Fibroblast of skin of left biceps (primary cell): ENCODE measurements at places on chromosomes 1 and 21.

DNA sequence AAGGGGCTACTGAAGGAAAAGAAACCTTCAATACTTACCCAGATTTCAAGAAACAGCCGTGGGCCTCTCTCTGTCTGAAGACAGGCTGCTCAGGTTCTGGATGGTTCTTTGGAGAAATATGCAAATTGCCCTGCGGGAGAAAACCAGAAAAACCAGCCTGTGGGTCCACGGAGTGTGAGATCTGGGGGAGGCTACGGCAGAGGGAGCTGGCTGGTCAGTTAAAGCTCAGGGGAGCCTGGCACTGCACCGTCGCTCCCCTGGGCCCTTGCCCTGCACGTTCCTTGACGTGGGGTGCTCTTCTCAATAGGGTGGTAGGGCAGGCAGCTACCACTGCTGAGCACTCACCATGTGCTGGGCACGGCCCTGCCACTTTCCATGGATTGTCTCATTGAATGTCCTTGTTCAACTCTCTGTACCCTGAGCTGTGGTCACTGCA lies 12.7 kb downstream of the TMCO4 start:
- no peak for DNase-seq

GRCh38 chr1:168879896-168880734 lies 151.1 kb upstream of the DPT start:
- no peak for DNase-seq

DNA sequence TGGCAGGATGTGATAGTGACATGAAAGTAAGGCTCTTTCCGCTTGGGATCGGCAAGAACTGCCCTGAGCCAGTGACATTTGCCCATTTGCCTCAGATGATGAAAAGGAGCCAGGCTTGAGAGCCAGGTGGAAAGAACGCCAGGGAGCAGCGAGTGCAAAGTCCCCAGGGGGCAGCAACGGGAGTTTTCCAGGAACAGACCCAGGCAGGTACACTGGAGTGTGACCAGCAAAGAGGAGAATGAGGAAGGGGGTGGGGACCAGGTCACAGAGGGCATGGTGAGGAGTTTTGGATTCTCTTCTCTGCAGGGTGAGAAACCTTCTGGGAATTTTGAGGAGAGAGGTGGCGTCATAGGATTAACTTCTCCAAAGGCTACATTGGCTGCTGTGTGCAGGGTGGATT lies 10.8 kb upstream of the ETS2 start:
- DNase-seq, result no peak

DNA sequence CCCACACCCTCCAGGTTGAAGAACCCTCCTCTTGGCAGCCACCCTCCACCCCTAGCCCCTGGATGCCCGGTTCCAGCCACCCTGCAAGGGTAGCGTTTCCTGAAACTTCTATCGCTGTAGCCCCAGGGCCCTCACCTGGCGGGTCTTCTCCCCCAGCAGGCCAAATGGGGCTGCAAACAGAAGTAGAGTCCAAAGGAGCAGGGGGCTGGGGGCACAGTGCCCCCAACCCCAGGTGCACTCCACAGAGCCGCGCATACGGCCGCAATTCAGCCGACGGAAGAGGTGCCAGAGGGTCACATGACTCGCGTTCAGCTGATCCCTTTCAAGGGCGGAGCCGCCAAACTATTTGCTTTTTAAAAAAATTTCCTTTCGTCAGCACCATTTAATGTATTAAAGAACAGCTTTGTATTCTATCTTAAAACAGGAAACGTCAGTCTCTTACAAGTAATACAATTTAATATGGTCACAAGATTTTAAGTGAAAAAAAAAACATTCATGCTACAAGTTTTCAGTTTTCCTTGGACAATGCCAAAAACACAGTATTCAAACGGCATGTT lies at the start of gene GLMP:
TSS of gene GLMP (minus strand) at position 289 of the 557 bp plus-strand sequence. CDS start at position 255, 34 bp downstream.
- peak; percentile 16 for DNase-seq

- no peak for DNase-seq
These were observed 837 bp downstream of the FOXD3 start for GRCh38 chr1:63322944-63323864.

DNA sequence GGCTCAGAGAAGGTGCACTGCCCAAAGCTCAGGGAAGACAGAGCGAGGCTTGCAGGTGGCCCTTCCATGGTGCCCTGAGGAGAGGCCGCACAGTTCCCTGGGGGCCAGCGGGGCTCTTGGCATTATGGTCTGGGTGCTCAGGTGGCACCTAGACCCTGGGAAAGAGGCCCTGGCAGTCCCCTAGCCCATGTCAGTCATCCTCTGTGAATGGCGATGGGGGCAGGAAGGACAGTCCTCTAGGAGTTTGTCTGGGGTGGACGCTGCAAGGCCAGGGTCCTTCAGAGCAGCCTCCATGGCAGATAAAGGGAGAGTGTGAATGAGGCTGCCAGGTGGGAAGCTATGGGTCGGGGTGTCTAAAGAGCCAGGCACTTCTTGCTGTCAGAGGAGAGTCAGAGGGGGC lies 345.9 kb upstream of the VAMP3 start:
- no peak for DNase-seq

DNA sequence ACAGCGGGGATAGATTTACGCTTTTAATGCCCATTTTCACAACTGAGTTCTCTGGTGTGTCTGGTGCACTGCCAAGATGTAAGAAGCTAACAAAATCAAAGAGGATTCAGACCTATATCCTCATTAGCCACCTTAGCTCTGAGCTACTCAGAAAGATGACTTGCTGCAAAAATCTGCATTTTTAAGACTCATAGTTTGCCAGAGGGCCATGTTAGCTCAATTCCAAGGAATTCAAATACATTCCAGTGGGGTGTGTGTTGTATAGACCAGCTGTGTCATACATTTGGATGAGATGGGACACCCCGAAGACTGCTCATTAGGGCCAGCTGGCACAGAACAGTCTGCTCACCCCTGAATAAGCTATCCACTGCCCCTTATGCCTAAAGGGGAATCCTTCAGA lies 8.9 kb downstream of the DENND2D start:
- DNase-seq, result peak; percentile 51

DNA sequence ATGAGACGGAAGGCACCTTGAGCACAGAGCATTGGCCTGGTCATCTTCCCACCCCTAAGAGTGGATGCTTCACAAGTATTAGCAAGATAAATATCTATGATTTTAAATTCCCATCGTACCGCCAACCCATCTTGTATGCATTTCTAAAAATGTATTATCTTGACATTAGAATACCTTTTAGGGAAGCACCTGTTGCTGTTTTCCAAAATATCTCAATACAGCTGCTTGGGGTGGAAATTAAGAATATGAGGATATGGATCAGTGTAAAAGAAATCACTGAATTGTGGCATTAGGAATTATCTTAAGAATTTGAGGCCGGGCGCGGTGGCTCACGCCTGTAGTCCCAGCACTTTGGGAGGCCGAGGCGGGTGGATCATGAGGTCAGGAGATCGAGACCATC lies 166.3 kb downstream of the ETS2 start:
- no peak for DNase-seq

DNA sequence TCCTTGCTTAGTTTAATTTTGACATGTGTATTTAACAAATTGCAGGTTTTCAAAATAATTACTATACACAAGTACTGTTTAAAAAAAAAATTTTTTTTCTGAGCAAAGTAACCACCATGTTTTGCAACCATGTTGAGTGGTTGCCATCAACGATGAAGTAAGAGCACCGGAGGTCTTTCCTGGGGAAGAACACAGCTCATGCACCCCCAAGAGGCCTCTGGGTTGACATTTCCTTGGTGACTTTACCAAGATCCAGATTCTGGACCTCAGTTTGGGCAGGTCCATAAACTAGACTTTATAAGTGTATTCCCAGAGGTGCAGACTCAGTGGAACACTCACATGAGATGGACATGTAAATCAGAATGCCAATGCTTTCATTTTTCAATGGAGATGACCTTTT lies 36.8 kb upstream of the RALGPS2 start:
- DNase-seq, result no peak

- no peak for DNase-seq
These were observed 23.5 kb downstream of the F11R start for GRCh38 chr1:160997323-160998038.

GRCh38 chr1:87451229-87451920 lies 122.7 kb downstream of the LMO4 start:
- DNase-seq, result peak; percentile 24

- DNase-seq, result no peak
These were observed 121.2 kb downstream of the LMX1A start for GRCh38 chr1:165235155-165235776.

- no peak for DNase-seq
These were observed 12.4 kb downstream of the GPBP1L1 start for GRCh38 chr1:45673956-45674355.

DNA sequence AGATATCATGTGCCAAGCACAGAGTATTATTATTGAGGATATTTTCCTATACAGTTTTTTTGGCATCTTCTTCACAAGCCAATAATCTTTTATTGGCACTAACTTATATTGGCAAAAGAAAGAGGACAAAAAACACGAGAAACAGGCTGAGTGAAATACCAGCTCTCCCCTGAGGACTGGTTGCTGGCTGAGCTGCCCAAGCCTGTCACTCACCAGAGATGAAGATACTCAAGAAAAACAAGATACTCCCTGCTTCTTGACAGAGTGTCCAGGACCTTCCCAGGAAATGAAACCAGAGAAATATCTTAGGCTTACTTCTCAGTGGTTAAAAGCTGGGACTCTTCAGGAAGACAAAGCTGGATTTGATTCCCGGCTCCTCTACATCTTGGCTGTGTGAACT lies 35.9 kb upstream of the ATP1B1 start:
- no peak for DNase-seq

DNA sequence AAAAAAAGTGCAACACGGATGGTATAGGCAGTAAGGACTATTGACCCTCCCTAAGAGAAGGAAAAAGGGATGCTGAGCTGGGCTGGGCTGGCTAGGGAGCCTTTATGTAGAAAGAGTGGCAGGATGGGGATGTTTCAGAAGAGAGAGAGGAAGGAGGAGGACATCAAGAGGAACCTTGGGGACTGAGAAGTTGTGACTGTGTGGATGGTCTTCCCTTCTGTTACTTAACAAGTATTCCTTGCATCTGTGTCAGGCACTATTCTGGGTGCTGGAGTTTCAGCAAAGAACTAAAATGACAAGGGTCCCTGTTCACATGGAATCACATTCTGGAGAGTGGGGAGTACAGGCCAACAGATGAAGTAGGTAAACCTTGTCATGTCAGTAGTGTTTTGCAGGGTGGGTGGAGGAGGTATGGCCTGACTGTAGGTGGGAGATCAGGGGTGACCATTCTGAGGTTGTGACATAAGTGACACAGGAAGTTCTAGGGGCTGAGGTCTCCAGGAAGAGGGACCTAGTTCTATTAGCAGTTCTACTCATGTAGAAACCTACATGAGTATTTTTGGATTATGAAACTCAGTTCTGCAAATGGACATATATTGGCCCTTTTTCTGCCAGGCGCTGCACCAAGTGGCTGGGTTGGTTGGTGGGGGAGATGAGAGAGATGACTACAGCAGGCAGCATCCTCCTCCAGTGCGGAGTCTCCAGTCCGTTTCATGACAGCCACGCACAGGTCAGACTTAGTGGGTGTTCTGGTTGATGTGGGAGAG lies 53.8 kb downstream of the PRDM2 start:
- DNase-seq, result no peak

DNA sequence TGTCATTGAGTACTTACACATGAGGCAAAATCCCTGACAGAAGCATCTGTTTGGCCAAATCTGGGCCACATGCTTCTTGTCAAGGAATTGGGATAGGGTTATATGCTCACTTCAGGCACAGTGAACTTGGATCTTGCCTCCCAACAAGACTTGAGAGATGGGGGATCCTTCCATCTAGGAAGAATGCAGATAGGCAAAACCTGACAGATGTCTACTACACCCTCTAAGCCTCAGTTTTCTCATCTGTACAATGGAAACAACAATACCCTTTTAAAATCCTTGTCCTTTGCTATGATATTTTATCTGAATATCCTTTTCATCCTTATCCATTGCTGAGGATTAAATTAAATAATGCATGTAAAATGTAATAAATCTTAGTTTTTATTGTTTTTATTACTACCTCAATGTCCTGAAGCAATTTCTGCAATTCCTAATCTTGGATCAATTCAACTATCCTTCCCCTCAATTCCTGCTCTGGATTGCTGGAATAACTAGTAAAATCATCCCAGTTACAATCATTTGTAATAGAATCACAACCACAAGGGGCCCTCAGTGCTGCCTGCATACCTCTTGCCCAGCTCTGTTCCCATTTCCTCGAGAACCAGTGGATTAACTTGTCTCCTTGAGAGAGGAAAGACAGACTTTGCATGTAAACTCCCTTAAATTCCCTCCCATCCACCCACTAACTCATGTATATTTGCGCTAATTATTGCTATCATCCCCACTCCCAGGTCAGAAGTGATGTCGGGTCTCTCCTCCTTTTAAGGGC lies 8.1 kb upstream of the XPR1 start:
- no peak for DNase-seq

GRCh38 chr1:107683683-107684082 lies 281.3 kb downstream of the VAV3 start:
- DNase-seq, result no peak

- DNase-seq, result no peak
These were observed 6.1 kb downstream of the PARK7 start for GRCh38 chr1:7967651-7968050.

DNA sequence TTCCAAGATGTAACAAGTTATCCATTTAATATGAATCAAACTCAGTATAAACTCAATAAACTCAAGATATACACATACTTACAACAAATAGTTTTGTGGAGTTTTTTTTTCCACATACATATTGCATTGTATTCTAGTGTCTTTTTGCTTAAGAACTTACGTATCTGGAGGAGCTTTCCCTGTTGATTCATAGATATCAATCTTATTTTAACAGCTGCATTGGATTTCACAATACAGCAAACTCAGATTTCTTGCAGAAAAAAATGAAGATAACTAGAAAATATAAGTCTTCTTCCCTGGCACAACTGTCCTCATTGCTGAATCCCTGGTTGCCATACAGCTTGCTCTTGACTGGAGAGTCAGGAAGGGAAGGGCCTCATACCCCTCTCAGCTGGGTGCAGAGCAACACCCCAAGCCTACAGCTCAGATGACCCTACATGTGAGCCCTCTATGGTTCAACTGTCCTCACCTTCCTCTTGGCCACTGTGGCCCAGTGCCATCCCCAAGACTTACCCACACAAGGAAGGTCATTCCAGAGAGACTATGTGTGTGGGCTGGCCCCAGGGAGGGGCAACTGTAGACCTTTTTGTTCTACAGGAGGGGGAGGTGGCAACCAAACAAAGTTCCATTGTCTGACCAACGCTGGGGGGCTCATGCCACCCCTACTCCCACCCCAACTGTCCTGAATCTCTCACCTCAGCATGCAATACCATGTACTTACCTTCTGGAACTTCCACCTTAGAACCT lies 1.7 kb downstream of the MPZ start:
- no peak for DNase-seq

GRCh38 chr1:161374373-161374772 lies 6.7 kb upstream of the CFAP126 start:
- no peak for DNase-seq
